ENCODE measurements at places on chromosomes 1 and 21. TPM values are rescaled to one million over a fixed set of nuclear protein-coding genes. Genes with fewer than 3 reads are reported as not detected.

DNA sequence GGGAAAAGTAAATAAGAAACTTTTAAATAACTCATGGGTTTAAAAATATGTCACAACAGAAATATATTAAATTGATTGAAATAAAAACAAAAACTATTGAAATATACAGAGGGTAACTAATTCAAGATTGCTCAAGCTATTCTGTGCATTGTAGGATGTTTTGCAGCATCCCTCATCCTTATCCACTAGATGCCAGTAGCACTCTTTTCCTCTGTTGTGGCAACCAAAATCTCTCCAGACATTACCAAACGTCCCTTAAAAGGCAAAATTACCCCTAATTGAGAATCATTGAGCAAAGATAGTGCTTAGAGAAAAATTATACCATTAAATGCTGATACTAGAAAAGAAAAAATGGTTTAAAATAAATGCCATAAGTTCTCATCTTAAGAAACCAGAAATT, 682.6 kb downstream of the RWDD3 start:
- H3K36me3 ChIP-seq: no peaks in the 10 kb centered on the region
- no peak overlapping the region for H3K4me3 ChIP-seq
- DNase-seq: no peak
- no peaks in the 10 kb centered on the region for H3K4me1 ChIP-seq
- H3K27ac ChIP-seq: no peak overlapping the region
- no peaks in the 10 kb centered on the region for H3K27me3 ChIP-seq

- H3K4me1 ChIP-seq: no peaks in the 10 kb centered on the region
- no peak overlapping the region for H3K27ac ChIP-seq
- no peak for DNase-seq
- no peaks in the 10 kb centered on the region for H3K27me3 ChIP-seq
- no peaks in the 10 kb centered on the region for H3K36me3 ChIP-seq
- no peak overlapping the region for H3K4me3 ChIP-seq
These were observed 149.2 kb downstream of the BEND5 start for GRCh38 chr1:48627486-48627885.

DNA sequence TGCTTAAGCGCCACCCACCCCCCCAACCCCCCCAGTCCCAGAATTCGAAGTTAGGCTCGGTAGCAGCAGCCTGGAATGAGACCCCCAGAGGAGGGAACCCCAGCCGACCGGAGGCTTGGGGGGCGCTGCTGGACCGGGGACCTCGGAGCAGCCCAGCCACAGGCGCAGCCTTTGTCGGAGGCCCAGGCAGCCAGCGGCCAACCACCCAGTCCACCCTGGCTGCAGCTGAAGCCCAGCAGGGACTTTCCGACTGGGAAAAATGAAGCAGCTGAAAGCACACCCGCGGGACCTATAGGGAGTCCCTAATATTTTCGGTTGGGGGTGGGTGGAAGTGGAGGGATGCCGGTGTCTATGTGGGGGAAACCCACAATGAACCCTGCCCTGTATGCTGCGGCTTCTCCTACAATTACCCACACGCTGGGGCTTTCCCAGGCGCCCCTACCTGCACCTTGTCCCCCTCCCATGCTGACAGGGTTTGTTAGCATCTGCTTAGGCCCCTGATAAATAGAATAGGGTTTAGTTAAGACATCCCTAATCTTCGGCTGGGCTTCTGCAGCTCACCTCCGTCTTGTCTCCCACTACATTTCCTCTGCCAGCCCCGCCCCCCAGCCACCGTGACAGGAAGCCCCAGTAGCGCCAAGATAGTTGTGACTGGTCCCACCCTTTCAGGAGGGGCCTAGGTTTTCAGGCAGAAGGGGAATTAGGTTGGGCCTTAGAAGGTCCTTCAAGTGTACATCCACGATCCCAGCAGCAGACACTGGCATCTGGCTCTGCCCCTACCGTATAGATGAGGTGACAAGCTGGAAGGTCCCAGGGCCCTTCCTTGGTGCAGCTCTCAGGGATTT, 838 bp downstream of the CCDC28B start:
- peak overlapping the region; percentile 31 for H3K4me3 ChIP-seq
- DNase-seq: peak; percentile 83
- H3K27ac ChIP-seq: no peak overlapping the region

- no peak overlapping the region for H3K4me3 ChIP-seq
- H3K27me3 ChIP-seq: no peaks in the 10 kb centered on the region
- no peaks in the 10 kb centered on the region for H3K4me1 ChIP-seq
- H3K36me3 ChIP-seq: no peaks in the 10 kb centered on the region
- no peak for DNase-seq
- H3K27ac ChIP-seq: no peak overlapping the region
These were observed 126.7 kb downstream of the SIM2 start for GRCh38 chr21:36825658-36826057.

GRCh38 chr1:20380616-20381035, 90.0 kb downstream of the VWA5B1 start:
- no peak for DNase-seq
- no peaks in the 10 kb centered on the region for H3K4me1 ChIP-seq
- no peaks in the 10 kb centered on the region for H3K36me3 ChIP-seq

DNA sequence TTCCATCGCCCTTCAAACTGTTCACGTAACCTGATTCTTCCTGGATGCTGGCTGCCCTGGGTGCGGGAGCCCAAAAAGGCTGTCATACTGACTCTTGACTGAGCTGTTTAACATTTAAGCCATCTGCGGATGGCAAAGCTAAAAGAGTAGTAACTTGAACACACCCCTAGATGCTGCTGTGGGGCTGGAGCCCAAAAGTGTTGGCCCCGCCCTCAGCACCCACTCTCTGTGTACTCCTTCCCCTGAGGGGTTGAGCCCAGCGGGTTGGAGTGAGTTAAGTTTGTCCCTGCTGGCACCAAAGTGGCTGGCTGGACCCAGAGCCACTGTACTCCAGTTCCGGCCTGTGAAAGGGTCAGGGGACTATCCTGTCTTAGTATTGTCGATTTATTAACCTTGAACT, 640.6 kb downstream of the PTPRU start:
- DNase-seq: no peak
- no peak overlapping the region for H3K27ac ChIP-seq
- H3K27me3 ChIP-seq: no peaks in the 10 kb centered on the region
- H3K4me3 ChIP-seq: no peak overlapping the region
- no peaks in the 10 kb centered on the region for H3K4me1 ChIP-seq

DNA sequence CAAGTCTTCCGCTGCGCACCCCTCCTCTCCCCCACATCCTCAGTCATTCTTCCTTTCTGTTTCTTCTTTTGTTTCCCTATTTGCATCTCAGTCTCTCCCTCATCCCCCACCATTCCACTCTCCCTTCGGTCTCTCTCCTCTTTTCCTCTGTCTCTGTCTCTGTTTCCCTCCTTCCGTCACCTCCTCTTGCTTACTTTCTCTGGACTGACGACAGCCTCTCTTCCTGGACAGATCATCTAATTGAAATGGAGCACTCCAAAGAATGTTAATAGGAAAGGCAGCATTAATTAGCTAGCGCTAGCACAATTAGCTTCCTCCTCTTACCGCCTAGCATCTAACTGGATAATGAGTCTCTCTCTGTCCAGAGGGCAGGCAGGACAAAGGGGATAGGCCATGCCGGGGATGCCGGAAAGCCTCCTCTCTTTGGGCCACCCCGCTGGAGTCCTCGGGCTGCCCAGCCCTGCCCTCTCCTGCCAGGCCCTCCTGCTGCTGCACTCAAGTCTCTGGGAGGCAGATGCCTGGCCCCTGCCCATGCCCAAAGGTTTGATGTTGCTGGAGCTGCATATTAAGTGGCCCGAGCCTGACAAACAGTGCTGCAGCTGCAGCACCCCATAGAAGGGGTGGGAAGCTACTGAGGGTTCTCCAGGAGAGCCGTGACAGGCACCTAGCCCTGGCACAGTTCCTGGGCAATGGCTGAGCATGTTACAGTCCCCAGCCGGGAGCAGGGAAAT, 20.8 kb downstream of the DISP3 start:
- no peaks in the 10 kb centered on the region for H3K4me1 ChIP-seq
- H3K27me3 ChIP-seq: no peaks in the 10 kb centered on the region
- H3K36me3 ChIP-seq: no peaks in the 10 kb centered on the region
- no peak overlapping the region for H3K27ac ChIP-seq
- DNase-seq: no peak

- H3K27ac ChIP-seq: no peak overlapping the region
- H3K36me3 ChIP-seq: no peaks in the 10 kb centered on the region
- H3K4me3 ChIP-seq: no peak overlapping the region
- DNase-seq: no peak
- H3K4me1 ChIP-seq: no peaks in the 10 kb centered on the region
These were observed 16.8 kb downstream of the CR2 start for GRCh38 chr1:207470927-207471326.

DNA sequence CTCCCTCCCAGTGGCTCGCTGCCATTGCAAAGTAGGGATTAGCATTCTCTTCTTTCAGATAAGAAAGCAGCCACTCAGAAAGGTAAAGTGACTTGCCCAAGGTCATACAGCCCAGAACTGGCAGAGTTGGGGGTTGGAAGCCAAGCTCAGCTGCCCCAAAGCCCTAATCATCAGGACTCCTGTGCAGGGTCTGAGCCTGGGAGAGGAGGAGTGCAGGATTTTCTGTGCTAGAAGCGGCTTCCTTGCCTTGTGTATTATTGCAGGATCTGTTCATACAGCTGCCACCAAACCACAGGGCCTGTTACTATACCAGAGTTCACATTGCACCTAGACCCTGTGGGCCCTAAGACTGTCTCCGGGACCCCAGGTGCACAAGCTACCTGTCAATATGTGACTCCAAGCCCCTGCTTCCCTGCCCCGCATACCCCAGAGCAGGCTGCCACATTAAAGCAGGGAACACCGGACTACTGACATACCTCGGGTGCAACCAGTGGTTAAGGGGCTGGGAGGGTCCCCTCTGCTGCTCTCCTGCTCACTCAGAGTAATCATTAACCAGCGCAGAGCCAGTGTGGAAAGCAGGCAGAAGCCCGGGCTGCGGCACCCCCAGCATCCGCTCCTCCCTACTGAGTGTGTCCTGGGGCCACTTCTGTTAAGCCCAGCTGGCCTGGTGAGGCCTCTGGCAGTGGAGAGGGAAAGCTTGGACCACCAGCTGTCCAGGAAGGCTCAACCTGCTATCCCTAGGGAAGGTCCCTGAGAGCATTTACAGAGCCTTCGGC, 15.8 kb downstream of the HSPG2 start:
- H3K4me3 ChIP-seq: no peak overlapping the region
- DNase-seq: no peak
- no peaks in the 10 kb centered on the region for H3K27me3 ChIP-seq

DNA sequence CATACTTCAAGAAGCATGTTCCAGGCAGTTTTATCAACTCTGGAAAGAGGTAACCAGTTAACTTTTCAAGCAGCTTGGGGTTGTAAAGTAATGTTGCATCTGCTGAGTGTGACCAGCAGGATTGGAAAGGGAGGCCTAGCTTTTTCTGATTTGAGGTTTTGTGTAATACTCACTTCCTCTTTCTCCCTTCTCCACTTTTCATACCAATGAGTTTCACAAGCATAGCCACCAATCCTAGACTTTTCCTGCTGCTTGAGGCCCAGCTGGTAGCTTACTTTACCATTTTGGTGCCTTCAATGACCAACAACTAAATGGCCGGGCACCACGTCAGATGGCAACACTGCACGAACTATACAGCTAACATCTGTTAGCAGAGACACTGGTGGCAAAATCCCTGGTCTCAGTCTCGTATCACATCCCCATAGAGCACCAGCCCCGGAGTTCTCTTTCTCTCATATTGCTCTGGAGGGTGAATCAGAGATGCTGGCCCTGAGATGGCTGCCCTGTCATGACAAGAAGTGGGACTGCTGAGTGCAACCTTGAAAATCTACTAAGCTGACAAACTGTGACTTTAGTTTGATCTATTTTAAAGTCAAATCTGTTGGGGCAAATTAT, 14.8 kb upstream of the GPR88 start:
- H3K36me3 ChIP-seq: no peaks in the 10 kb centered on the region
- H3K27ac ChIP-seq: no peak overlapping the region
- no peak overlapping the region for H3K4me3 ChIP-seq
- H3K4me1 ChIP-seq: no peaks in the 10 kb centered on the region

DNA sequence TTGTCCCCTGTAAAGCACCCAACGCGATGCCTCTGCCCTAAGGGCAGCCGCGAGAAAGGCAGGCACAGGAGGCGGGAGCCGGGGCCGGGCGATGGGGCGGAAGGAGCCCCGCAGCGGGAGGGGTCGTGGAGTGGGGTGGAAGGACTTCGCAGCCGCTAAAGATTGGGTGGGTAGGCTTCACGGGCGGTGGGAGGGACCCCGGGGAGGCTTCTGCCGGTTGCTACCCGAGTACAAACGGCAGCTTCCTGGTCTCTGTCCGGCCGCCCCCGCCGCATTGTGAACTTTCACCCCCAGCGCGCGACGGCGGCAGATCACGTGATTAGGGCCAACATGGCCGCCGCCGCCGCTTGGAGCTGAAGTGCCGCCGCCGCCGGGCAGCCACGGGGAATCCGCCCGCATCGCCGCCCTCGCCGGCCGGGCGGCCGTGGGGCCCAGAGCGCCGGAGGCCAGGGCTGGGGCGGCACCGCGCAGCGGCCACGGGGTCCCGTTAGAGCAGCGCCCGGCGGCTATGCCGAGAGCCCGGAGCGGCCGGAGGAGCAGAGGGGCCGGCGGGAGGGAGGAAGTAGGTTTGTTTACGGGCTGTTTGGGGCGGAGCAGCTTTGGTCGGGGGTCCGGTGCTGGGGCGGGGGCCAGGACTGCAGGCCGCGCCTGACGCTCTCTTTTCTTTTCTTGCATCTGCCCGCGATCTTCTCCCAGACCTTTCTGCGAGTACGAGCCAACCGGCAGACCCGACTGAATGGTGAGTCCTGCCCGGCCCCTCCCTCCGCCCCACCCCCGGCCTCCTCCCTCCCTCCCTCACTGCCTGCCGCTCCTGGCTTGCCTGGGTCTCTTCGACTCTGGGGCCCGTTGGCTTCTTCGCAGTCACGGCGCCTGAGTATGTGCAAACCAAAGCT, 42.4 kb downstream of the TMEM53 start:
- peak overlapping the region; percentile 61 for H3K4me3 ChIP-seq
- no peaks in the 10 kb centered on the region for H3K4me1 ChIP-seq
- DNase-seq: peak; percentile 94
- H3K27me3 ChIP-seq: no peaks in the 10 kb centered on the region

- peak; percentile 66 for DNase-seq
- H3K27me3 ChIP-seq: no peaks in the 10 kb centered on the region
- H3K4me3 ChIP-seq: peak overlapping the region; percentile 90
These were observed 712 bp downstream of the RAB13 start for GRCh38 chr1:153985341-153985912.

- no peak overlapping the region for H3K4me3 ChIP-seq
- H3K4me1 ChIP-seq: no peaks in the 10 kb centered on the region
- no peak for DNase-seq
- H3K36me3 ChIP-seq: no peaks in the 10 kb centered on the region
- H3K27ac ChIP-seq: no peak overlapping the region
- no peaks in the 10 kb centered on the region for H3K27me3 ChIP-seq
These were observed 15.8 kb downstream of the TRIM45 start for GRCh38 chr1:117105722-117106121.

GRCh38 chr1:9960706-9961562, 17.7 kb downstream of the NMNAT1 start:
- DNase-seq: no peak
- H3K27me3 ChIP-seq: no peaks in the 10 kb centered on the region
- H3K4me3 ChIP-seq: no peak overlapping the region
- no peak overlapping the region for H3K27ac ChIP-seq
- H3K4me1 ChIP-seq: no peaks in the 10 kb centered on the region

OR2L2 gene
- total RNA-seq: 0.13 TPM

SPRR2F gene
- not detected for total RNA-seq

TMEM63A gene
- 89.3 TPM for total RNA-seq

NCAM2 gene
- total RNA-seq: 8.7 TPM

SLAMF9 gene
- not detected for total RNA-seq

OLFML2B gene
- total RNA-seq: 31.9 TPM

DMBX1 gene
- total RNA-seq: not detected

IL24 gene
- not detected for total RNA-seq
